ENCODE measurements at places on chromosomes 2 and 18. TPM values are rescaled to one million over a fixed set of nuclear protein-coding genes. Genes with fewer than 3 reads are reported as not detected.

- DNase-seq = no peak
Observed at GRCh38 chr18:48342581-48342980, 66.6 kb downstream of the ZBTB7C start.

- no peak for DNase-seq
Observed at GRCh38 chr18:60259052-60259681, 113.4 kb downstream of the MC4R start.

GRCh38 chr2:140843186-140843585 lies 1287.6 kb downstream of the LRP1B start:
- no peak for DNase-seq

ZRANB3 gene
- total RNA-seq = 5.6 TPM

DNA sequence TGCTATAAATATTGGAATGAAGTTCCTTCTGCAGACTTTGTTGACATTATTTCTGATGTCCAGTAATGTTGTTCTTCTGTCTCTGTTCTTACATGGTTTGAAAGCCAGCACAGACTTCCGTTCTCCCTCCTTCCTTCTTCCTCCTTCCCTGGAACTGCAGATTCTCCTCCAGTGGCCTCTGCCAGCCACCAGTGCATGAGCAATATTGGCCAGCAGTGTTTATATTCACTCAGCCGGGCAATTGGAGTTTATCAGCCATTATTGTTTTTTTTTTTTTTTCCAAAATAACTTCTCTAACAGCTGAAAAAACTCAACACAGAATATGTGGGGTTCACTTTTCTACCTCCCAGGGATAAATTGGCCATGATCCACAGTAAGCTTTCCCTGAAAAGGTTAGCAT lies 86.8 kb downstream of the ADCYAP1 start:
- DNase-seq = no peak

DNA sequence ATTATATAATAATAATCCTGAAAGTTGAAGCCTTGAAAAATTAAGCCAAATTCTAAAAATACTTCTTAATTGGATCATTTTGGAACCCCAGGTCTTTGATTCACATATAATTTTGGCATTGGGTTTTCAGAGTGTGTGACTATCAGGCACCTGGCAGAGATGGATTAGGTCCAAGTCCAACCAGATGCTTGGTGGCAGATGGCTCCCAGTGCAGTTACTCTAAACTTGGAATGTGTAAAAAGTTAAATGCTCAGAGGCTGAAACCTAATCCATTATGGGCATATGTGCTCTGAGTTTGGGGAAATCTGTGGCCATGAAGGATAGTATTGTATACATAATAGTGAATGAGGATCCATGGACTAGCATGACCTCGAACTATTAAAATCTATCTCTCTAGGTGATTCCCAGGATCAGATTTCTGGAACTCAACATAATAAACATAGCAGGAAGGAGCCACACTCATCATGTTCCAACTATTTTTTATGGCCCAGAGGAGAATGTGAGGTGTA lies 333.0 kb downstream of the RPRM start:
- DNase-seq = no peak

GRCh38 chr18:9109523-9109922 lies 7.0 kb downstream of the NDUFV2 start:
- no peak for DNase-seq

DNA sequence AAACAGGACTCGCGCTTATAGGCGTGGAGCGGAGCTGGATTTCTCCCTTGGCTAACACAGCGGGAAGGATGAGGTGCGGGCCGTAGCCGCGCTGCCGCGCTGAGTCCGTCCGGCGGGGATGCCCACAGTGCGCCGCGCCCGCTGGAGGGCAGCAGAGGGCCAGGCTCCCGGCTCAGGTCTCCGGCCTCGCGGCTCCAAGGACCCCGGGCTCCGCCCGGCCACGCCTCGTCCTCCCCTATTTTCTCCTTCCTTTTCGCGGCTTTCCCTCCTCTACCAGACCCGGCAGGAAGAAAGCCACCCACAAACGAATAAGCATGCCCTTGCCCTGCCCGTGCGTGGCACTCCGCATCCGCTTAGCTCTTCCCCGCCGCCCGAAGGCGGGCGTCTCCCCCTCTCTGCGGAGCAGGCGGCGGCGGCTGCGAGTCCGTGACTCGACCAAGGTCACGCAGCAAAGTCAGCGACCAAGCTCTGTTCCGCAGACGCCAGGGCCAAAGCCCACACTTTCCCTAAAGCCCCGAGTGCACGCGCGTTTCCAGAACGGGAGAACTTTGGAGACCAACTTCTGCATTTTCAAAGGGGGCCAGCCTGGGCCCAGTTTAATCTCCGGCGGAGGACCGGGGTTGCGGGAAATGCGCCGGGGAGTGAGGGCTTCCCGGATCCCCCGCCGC lies 48.5 kb downstream of the KCNIP3 start:
- DNase-seq = peak; percentile 75

DNA sequence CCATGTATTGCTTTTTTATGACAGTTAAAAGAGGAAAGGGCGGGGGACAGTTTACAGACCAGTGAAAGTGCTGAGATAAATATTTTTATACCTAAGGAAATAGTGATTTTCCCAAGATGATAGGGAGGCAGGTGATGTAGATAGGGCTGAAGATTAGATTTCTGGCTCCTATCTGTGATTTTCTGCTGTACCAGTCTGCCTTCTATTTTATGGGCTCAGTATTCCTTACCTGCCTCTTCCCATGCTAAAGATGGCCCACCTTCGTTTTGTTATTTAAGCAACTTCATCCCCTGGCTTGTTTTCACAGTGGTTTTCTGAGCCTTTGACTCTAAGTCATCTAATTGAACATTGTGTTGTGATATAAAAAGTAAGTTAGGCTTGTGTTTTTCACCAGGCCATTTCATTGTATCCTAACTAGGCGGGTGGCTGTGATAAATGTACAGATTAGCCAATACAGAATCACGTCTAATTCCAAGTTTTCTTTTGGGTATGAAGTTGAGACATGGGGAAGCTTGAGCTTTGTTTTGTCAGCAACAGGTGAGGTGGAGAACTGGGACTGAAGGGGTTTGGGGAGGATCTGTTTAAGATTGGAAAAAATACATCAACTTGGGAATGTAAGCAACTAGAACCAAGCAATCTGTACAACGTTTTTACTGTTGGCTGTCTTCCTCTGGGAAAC lies 5.2 kb downstream of the RPL37A start:
- DNase-seq = no peak

DNA sequence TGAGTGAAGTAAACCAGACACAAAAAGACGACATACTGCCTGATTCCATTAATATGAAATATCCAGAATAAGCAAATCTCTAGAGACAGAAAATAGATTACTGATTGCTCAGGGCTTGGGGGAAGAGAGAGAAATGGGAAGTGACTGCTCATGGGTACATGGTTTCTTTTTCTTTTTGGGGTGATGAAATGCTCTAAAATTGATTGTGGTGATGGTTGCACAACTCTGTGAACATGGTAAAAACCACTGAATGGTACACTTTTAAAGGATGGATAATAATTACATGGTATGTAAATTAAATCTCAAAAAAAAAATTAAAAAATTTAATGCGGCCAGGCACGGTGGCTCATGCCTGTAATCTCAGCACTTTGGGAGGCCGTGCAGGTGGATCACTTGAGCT lies 39.3 kb downstream of the RPL31 start:
- no peak for DNase-seq

CFC1 gene
- total RNA-seq = not detected

DNA sequence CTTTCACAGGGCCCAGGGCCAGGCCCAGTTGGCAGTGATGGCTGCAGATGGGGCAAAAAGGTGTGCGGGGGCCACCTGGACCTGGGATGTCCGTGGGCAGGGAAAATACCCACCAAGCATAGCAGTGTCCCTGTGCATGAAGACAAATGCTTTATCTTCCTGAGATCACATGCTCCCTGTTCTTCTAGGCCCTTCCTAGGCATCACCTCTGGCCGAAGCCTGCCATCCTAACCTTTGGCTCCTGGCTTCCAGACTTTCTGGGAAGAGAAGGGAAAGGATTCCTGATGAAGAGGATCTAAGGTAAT lies 105.0 kb upstream of the SMAD2 start:
- DNase-seq = no peak

DNA sequence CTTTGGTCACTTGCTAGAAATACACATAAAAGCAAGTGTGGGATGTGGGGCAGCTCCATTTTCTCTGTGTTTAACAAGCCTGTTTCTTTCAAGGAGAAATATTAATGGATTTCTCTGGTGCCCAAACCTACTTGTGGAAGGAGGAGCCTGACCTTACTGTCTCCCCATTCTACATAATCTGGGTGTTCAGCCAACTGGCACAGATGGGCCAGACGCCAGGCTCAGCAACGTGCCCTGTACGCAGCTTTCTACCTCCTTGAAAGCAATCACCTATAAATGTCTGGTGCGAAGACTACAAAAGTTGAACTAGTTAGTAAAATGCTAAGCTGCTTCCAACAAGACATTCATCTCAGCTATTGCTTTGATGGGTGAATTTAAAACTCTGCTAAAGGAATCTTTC lies 33.2 kb upstream of the MYO3B start:
- no peak for DNase-seq

FAP gene
- not detected for total RNA-seq

GPR55 gene
- total RNA-seq = not detected
